ENCODE measurements at places on chromosomes 5 and 9.

DNA sequence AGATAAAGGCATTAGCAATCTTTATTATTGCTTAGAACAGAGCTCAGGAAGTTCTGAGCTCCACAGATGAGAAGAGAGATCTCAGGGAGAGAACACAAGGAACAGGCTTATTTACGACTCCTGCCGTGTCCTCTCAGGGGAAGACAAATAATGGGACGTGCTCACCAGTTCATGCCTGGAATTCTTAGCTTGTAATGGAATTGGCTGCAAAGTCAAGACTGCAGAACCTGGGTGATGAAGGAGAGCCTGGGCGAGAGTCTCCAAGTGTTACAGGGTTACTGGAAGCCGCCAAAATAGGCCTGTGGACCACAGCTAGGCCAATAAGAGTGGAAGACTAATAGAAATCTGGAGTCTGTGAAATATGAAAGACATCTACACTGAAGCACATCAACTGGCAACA, 174.5 kb upstream of the ADAMTSL1 start:
- no peak for DNase-seq

- no peak for DNase-seq
These were observed 63.8 kb downstream of the BNC2 start for GRCh38 chr9:16806674-16807073.

DNA sequence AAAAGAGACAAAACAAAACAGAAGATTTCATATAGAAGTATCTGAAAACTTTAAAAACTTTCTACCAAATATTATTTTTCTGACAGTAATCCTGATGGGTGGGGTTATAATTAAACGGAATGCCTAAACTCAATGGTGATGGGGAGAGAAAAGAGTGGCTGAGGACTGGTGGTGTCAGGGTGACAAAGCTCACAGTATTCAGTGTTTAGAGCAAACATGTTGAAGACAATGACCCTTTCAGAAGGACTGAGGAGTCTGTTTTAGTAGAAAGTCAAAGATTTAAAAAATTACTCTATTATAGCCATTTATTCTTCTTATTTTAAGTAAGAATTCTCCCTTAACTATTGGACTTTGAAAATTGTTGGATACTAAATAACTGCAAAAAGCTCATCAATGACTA, 1144.0 kb downstream of the TAF11L14 start:
- DNase-seq, result no peak

- no peak for DNase-seq
These were observed 66.9 kb downstream of the SLC44A1 start for GRCh38 chr9:105311306-105311705.

GRCh38 chr9:7536310-7536939, 263.2 kb downstream of the DMAC1 start:
- no peak for DNase-seq

DNA sequence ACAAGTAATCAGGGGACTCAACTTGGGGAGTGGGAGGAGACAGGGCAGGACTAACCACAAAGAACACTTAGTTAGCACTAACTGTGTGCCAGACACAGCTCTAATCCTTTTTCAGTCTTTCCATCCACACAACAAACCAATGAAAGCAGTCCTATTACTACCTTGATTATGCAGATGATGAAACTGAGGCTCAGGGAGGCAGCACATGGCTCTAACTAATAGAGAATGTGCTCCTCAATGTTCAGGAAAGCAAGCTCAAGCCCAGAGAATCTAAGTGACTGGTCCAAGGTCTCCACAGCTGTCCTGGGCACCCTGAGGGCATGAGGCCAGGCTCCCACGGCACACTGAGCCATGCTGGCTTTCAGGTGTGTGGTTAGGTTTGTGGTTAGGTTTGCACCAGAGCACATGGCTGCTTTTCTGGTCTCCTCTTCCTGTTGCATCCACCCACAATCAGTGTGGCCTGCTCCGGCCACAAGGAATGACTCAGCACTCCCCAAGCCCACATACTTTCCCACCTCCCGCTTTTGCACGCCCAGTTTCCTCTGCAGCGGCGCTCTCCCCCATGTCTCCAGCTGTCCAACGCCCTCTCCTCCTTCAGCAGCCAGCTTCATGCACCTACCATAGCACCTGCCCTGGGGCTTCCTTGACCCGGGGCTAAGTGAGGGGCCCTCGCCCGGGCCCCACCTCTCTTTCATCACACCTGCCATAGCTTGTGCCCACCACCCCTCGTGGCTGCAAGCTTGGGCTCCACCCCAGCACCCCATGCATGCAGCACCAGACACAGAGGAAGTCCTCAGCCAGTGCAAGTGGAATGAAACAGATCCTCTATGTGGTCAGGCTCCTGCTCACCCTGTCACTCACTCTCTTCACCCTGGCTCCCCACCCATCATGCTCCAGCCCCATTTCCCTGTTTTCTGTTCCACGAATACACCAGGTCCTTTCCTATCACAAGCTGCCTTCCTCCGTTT, 133.1 kb downstream of the GABBR2 start:
- no peak for DNase-seq

DNA sequence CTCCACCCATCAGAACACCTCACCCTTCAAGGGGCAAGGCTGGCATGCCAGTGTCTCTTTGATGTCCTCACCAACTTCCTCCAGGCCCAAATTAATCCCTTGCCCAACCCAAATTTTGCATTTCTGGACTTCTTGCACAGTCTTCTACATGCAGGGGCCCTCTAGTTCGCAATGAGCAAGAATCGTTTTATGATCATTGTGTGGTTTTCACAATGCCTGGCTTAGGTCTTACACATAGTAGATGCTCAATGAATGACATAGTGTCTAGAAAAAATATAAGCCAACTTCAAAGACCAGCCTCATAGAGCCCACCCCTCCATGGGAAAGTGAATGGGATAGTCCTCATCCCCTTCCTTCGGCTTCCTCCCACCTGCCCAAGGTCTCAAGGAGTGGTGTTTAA, 9.8 kb upstream of the ESM1 start:
- DNase-seq, result no peak

GRCh38 chr5:125331987-125332598, 585.7 kb upstream of the ZNF608 start:
- DNase-seq, result no peak

DNA sequence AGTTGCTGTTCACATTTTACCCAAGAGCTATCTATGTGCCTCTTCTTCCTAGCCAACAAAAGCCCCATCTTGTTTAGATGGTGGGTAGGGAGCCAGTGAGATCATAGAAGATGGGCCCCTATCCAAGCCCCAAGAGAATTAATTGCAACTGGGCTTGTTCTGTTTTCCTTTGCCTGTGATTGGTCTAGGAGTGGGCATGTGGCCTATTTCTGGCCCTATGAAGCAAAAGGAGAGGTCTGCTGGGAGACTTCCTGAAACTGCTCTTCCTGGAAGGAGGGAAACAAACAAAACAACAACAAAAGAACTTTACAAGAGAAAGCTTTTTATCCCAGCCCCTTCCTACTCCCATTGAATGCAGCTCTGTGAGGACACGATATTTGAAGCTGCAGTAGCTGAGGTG, 32.5 kb upstream of the ALDOB start:
- no peak for DNase-seq

- DNase-seq, result no peak
These were observed 43.0 kb downstream of the FSTL4 start for GRCh38 chr5:133569347-133569746.

- DNase-seq, result no peak
These were observed 77.2 kb downstream of the TMC1 start for GRCh38 chr9:72598639-72599038.

- DNase-seq, result no peak
These were observed 24.4 kb upstream of the SYNPO start for GRCh38 chr5:150616024-150616470.

- DNase-seq, result no peak
These were observed 24.4 kb downstream of the FAM163B start for GRCh38 chr9:133584559-133585476.

- no peak for DNase-seq
These were observed 73.0 kb downstream of the TMEM161B start for GRCh38 chr5:88195636-88196035.

GRCh38 chr5:111535879-111536549, 23.7 kb upstream of the STARD4 start:
- no peak for DNase-seq

GRCh38 chr5:65395526-65396155, 86.1 kb downstream of the ADAMTS6 start:
- DNase-seq, result no peak

DNA sequence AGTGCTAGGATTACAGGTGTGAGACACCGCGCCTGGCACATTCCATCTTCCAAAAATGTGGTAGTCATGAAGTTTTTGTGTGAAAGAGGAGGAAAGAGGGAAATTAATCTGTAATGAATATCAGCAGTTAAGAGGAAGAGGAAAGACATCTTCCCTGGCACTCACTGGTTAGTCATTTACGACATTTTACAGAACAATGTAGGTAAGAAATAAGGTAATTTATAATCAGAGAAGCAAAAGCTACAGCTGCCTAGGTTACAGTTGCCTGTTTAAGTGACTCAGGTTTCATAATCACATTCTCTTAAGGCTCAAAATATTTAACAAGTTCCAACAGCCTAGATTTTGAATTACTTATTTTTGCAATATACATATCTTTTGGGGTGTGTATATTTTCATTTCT, 26.9 kb downstream of the CNOT6 start:
- DNase-seq, result no peak

- DNase-seq, result no peak
These were observed 886.2 kb upstream of the DMAC1 start for GRCh38 chr9:8685825-8686224.

GRCh38 chr5:179823937-179824744, 3.4 kb downstream of the SQSTM1 start:
- no peak for DNase-seq

GRCh38 chr9:126664900-126665643, 51.3 kb downstream of the LMX1B start:
- no peak for DNase-seq

- no peak for DNase-seq
These were observed 40.3 kb downstream of the RGMB start for GRCh38 chr5:98813755-98814154.

GRCh38 chr9:91182429-91183225, 179.1 kb downstream of the AUH start:
- DNase-seq, result no peak

DNA sequence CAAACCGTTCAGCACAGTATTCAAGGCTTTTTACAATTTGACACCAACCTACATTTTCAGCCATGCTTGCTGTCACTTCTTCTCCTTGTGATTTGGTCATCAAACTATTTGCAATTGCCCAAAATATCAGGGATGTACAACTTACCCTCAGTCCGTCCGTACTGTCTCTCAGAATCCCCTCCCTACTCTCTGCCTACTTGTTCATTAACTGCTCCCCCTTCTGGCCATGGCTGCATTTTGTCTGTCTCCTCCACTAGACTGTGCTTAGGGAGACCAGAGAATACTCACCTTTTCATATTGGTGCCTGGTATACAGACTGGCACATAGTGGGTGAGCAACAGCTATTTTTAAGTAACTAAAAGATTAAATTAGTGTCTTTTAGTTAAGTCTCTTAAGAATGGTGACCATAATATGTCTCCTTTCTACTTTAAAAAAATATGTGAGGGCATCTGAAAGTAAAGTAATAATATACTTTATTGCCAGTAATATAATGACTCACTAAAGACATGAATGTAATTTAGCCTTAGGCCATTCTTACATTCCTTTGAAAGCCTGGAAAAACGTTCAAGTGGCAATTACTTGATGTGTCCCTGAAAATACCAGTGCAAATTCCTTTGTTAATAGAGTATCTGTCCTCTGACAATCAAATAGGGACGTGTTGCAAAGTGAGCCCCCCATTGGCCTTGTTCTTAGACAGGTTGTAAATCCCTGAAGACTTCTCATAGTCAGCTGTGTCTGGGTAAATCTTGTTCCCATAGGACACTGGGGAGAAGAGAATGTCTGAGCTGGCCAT, 27.8 kb downstream of the PRLR start:
- peak; percentile 1 for DNase-seq

DNA sequence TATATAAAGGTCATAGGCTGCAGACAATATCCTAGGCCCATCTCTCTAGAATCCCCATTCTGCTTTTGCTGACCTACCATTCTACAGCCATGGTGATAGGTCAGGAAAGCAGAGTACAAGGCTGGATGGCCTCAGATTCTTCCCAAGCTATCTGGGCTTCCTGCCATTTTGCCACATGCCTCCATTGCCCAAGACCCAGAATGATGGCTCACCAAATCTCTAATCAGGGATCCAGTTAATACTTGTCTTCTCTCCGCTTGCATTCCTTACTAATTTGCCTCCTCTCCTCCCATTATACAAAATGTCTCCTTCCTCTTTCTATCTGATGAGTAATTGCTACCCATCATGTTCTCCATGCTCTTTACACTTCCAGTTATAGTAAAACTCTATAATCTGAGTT, 22.7 kb upstream of the NDUFS4 start:
- no peak for DNase-seq

- DNase-seq, result no peak
These were observed 211.5 kb downstream of the GAPVD1 start for GRCh38 chr9:125472926-125473701.

DNA sequence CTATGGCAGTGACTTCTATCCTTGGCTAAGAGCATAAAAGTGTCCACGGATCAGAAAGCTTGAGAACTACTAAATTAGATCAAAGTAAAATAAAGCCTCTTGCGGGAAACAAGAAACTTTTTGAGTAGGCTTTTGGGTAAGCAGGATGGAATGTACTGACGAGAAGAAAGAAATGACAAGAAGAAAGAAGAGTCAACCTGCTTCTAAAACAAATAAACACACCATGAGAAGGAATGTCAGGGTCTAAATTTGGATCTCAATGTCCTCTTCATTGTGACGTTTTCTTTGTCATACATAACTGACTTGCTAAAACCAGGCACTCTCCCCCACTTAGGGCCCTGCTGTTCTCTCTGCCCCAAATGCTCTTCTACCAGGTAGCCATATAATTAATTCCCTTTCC, 290.1 kb upstream of the PTGER4 start:
- no peak for DNase-seq

- no peak for DNase-seq
These were observed 1866.7 kb upstream of the C9orf72 start for GRCh38 chr9:29439961-29440360.

DNA sequence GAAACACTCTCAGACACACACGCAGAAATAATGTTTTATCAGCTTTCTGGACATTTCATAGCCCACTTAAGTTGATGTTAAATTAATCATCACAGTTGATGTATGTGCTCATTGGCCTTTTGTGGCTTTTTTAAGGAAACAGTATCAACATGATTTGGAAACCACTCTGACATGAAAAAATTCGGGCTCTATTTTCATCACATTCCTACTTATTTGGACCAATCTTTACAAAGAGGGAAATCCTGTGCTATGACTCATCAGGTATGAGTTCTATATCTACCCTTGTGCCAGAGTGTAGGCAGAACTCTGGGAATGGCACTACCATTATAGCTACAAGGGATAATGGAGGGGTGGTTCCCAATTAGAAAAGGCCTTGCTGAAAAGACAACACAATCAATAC, 388.4 kb upstream of the PTGER4 start:
- DNase-seq, result no peak

GRCh38 chr5:133430095-133430494, 182.2 kb downstream of the FSTL4 start:
- no peak for DNase-seq

Data from stimulated activated naive CD4-positive, alpha-beta T cell (primary cell).